ENCODE measurements at places on chromosomes 4 and X.

DNA sequence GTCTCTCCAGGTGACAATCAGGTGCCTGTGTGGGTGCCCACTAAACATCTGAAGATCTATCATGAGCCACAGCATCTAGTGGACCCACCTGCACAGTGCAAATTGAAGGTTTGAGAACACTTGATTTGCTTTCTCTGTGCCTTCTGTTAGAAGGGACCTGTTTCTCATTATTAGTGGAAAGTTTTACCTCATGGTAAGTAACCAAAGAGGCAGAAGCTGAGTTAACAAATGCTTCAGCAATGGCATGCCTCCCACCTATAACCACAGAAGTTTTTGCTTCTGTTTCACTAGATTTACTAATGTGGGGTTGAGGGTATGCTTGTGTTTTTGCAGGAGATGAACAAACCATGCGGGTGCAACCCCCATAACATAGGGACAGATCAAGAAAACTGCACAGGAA is 297.4 kb upstream of the DKK2 start:
- no peak for DNase-seq

GRCh38 chr4:105389167-105389566 is 84.7 kb downstream of the PPA2 start:
- no peak for DNase-seq

DNA sequence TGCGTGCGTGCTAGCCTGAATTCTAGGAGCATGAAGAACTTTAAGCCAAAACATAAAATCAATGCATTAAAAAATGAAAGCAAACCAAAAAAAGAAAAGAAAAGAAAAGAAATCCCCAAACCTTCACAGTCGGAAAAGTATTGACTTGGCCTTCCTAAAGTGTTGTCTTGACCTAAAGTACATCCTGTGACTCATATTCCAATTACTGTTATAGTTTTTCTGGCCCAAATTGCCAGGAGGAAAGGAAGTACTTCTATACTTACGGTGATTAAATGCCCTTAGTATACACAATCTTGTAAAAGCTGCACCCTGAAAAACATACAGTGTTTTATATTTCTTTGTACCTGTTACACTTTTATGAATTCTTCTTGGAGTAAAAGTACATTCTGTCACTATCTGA is 512.8 kb downstream of the ANKRD50 start:
- no peak for DNase-seq

- DNase-seq = no peak
Observed at GRCh38 chr4:22922426-22922825, 229.7 kb downstream of the GBA3 start.

- DNase-seq = no peak
Observed at GRCh38 chr4:153741541-153741940, 18.3 kb downstream of the RNF175 start.

GRCh38 chr4:57435300-57435699 is 325.1 kb upstream of the IGFBP7 start:
- no peak for DNase-seq

- no peak for DNase-seq
Observed at GRCh38 chrX:19889582-19890342, 2.4 kb upstream of the SH3KBP1 start.

DNA sequence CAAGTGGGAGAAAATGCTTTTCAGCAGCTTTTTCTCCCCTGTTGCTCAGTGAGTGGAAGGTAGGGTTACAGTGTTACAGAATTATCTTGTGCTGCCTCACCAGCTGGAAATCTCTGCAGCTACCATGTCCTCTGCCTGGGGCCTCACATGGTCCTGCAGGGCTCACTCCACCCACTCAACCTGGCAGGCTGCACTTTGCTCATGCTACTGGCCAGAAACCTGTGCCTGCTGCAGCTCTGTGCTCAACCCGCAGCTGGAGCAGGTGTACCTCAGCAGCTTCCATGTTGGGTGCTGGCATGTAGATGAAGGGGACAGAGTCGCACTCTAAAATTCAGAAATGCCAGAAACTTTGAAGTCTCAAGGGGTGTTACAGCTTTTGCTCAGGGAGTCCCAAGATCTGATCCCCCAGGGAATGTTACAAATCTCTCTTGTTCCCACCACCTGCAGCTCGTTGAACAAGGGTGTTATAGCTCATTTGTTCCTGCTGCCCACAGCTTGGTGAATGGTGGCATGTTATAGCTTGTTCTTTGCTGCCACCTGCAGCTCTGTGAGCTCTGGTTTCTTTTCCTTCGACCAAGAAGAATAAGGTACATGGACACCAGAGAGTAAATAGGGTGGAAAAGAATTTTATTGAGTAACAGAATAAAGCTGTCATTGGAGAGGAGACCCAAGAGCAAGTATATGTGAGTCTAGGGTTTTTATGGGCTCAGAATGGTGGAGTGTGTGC is 845.8 kb downstream of the TECRL start:
- no peak for DNase-seq

GRCh38 chr4:151197247-151197646 is 79.7 kb upstream of the PRSS48 start:
- DNase-seq = no peak

DNA sequence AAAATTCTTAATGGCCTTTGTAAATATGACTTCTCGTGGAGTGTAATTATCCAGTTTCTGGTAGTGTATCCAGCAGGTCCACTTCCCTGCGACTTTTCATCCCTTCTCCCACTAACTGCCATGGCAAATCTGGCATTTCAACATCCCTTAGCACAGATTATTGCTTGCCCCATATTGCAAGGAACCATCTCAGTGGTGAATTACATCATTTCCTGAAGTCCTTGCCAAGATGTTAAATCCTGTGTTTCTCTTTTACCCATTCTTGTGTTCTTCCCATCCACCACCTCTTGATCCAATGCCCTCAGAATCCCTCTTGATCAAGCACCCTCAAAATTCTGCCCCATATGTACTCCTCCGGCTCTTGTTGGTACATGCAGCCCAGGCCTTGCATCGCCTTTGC is 88.1 kb upstream of the ZNF81 start:
- no peak for DNase-seq

DNA sequence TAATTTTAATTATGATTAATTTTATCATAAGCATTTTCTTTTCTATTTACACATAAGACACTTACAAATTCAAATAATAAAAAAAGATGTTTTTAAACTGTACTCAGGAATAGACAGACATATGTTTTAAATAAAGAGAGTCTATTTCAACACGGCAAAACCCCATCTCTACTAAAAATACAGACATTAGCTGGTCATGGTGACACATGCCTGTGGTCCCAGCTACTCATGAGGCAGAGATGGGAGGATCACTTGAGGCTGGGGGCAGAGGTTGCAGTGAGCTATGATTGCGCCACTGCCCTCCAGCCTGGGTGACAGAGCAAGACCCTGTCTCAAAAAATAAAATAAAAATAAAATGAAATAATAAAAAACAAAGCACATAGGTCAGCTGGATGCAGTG is 14.8 kb downstream of the FAM9B start:
- DNase-seq = no peak
